ENCODE measurements at places on chromosomes 11 and 22.

GRCh38 chr11:9265211-9266131, at the start of gene DENND5A:
DENND5A (minus strand) TSS chr11:9265350; CDS start chr11:9265069, 281 bp downstream.
- DNase-seq: peak; percentile 92

DNA sequence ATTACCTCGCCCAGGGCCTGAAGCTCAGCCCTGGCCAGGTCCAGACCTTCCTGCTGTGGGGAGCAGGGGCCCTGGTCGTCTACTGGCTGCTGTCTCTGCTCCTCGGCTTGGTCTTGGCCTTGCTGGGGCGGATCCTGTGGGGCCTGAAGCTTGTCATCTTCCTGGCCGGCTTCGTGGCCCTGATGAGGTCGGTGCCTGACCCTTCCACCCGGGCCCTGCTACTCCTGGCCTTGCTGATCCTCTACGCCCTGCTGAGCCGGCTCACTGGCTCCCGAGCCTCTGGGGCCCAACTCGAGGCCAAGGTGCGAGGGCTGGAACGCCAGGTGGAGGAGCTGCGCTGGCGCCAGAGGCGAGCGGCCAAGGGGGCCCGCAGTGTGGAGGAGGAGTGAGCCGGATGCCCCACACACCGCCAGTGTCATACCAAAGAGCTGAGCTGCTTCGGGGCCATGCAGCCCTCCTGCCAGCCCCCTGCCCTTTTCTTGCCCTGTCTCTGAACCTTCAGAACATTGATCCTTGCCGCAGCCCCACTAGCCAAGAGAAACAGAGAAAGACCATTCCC, 2.4 kb upstream of the TMEM132A start:
- no peak for DNase-seq

- no peak for DNase-seq
These were observed 47.0 kb upstream of the PPP6R3 start for GRCh38 chr11:68413591-68413999.

- DNase-seq: peak; percentile 52
These were observed 59.6 kb upstream of the PAX6 start for GRCh38 chr11:31870609-31871309.

DNA sequence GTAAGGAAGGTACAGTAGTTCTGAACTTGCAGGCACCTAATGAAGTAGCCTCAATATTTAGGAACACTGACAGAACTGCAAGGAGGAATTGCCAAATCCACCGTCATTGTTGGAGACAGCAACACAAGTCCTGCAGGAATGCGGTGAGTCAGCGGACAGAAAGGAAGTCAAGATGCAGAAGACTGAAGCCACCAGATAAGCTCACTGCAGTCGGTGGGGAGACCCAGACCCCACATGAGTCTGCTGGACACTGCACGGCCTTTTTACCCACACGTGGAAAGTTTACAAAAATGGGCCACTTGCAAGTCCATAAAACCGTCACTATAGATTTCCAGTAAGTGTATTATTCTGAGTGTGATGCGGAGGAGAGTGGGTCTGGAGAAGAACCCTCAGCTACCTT, 1471.6 kb downstream of the TBC1D22A start:
- no peak for DNase-seq

DNA sequence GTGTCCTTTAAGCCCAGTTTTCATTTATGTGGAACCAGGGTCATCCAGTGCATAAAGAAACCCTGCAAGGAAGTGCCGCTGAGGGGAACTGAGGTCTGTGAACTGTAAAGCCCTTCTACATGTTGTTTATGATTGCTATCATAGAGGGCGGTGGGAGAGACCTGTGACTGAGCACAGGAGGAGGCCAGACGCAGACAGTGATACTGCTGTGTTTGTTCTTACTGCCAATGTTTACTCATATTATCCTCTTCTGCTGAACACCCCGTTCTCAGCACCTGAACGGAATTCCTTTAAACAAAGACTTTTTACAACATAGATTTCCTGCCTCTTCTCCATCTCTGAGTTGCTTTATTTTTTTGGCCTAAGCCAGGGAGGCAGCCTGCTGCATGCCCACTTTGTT, 967 bp upstream of the GALNT18 start:
- DNase-seq: no peak

DNA sequence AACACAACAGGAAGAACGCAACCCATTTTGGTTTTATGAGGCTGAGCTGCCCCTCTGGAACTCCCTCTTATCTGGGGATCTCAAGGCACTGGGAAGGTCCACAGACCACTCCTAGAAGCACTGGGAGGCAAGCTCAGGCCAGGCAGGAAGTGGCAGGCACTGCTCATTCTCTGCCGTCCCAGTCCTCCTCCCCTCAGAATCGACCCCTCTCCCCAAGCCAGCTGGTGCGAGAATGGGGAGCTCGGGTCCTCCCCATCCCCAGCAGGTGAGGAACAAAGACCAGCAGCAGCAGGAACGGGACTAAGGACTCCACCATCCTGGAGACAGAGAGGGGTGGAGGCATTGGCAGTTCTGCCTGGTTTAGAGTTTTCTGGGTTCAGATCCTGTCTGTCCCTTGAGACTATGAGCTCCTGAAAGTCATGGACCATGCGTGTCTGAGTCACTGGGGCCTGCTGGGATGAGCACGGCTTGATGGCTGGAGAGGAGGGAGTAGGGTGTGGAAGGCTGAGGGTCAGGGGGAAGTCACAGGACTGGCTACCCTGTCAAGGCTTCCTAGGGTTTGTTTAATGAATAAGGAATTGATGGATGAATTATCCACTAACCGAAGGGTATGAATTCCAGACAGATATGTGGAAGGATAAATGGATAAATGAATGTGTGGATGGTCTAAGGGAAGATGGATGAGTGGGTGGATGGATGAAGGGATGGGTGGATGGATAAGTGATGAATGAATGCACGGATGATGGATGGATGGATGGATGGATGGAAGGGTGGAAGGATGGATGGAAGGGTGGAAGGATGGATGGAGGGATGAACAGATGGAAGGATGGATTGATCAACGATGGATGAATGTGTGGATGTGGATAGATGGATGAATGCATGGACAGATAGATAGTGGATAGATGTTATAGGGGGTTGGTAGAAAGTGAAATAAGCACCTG, 6.4 kb downstream of the MYEOV start:
- peak; percentile 87 for DNase-seq

DNA sequence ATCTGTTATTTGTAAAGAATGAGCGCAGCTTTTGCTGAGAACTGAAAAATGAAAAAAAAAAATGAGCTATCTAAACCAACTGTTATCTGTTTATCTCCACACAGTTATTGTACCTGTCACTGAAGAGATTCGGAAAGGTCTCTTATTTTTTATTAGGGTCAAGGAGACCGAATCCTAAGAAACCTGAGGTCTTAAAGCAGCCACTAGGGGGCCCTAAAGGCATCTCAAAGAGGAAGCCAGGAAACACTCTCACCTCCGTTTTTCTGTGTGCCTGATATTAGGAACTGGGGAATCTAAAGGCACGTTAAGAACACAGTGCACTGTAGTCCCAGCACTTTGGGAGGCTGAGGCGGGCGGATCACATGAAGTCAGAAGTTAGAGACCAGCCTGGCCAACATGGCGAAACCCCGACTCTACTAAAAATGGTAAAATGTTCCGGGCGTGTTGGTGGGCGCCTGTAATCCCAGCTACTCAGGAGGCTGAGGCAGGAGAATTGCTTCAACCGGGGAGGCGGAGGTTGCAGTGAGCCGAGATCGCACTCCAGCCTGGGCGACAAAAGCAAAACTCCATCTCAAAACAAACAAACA, 3.5 kb upstream of the LARGE1 start:
- peak; percentile 66 for DNase-seq

DNA sequence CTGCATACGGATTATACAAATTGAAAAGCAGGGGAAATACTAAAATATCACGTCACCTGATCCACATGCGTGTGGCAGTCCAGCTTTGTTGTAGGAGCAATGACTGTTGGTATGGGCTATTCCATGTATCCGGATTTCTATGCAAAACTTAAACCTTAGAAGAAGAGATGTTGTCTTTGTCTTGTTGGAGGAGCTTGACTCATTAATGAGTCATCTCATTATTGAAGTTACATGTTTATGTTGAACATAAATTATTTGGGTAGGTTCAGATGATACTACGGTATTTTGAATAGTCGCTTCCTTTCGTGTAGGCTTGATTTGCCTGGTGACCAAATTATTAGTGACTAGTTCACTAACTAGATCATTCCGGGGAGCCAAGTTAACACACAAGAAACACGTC, 806 bp upstream of the SAAL1 start:
- DNase-seq: no peak

GRCh38 chr11:69818603-69819441, at the start of gene FGF3:
FGF3 (minus strand) TSS chr11:69819416; CDS start chr11:69818933, 483 bp downstream.
- no peak for DNase-seq

DNA sequence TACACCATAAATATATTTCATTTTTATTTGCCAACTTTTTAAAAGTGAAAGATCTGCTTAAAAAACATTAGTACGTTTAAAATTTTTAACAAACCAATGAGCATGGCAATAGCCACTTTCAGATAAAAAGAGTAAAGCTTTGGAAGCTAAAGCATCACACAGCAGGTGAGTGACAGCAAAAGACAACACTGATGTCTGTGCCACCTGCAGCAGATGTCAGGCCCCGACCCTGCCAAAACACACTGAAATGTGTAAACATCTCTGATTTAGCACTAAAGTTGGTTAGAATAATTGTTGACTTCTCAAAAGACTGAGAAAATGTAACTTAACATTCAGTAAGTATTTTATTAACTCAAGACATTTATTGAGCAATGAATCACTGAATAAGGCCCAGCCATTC, 232.9 kb downstream of the DLG2 start:
- DNase-seq: no peak

GRCh38 chr11:73047773-73048371, 94.2 kb downstream of the FCHSD2 start:
- no peak for DNase-seq

All from fibroblast of skin of scalp (primary cell).